Caco-2 (cell line): ENCODE measurements at places on chromosomes 3 and 15. TPM values are rescaled to one million over a fixed set of nuclear protein-coding genes. Genes with fewer than 3 reads are reported as not detected.

DNA sequence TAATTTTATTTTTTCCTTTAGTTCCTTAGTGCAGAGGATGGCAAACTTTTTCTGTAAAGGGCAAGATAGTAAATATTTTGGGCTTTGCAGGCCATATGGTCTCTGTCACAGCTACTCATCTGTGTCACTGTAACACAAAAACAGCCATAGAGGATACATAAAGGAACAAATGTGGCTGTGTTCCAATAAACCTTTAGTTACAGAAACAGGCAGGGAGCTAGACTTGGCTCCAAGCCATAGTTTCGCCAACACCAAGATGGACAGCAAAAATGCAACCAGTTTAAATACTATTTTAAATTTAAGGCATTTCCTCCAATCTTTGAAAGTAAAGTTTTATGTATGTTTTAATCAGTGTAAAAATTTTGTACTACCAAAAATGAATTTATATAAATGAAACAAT lies 753.4 kb downstream of the FHIT start:
- DNase-seq: no peak

DNA sequence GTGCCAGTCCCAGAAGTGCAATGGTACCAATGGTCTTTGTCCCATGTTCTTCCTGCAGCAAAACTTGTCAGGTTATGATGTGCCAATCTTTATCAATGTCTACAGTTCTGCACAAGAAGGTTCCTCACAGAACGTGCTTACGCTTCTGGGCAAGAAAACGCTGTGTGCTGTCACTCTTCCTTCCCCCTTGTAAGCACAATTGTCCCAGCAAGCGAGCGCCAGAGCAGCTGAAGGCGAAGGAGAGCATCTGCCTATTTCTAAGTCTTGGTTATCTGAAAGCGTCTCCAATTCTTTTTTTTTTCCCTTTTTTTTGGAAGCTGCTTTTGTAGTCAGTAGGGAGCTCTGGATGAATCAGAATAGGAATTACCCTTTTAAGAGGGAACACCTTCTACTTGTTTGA lies 514.4 kb downstream of the FGF12 start:
- no peak for DNase-seq

DNA sequence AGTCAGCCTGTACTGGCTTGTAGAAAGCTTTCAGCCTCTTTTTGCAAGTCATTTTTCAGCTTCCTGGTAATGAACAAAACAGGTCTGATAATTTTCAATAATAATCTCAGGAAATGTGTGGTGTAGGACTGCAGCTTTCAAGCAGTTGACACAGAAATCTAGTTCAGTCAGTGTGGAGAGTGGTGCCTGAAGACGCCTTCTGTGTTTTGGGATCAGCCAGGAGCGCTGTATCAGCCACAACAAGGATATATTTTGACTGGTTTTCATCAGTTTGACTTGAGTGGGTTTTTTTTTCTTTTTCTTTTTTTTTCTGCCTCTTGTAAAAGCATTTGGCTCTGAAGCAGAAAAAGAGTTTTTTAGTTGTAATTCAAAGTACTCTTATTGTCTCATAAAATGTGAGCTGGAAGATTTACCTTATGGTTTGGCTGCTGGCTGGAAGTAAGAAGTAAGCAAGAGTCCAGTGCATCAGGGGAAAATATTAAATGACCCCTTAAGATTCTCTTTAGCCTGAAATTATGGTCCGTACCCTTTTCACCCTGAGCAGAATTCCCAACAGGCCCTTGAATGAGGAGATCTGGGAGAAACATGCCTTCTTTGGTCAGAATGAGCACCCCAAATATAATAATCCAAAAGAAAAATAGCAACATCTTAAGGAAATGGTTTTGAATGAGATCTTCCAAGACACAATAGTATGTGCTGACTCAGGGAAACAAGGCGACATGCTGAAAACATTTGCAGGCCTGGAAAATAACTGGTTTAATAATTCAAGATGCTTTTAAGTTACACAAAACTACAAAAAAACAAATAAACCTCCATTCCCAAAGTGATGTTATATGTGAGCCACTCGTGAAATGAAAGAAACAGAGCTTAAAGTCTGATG lies 332.7 kb upstream of the ADAMTS9 start:
- DNase-seq: no peak

- DNase-seq: no peak
These were observed 23.0 kb upstream of the ARPP21 start for GRCh38 chr3:35616346-35616745.

GRCh38 chr3:106533093-106533787 lies 664.4 kb upstream of the CBLB start:
- no peak for DNase-seq

- DNase-seq: no peak
These were observed 142.8 kb upstream of the ATP2B2 start for GRCh38 chr3:10648181-10648580.

- DNase-seq: no peak
These were observed 1.0 kb downstream of the ANP32A start for GRCh38 chr15:68819495-68820294.

GRCh38 chr3:183178833-183179549 lies 16.5 kb upstream of the LAMP3 start:
- peak; percentile 55 for DNase-seq

GRCh38 chr3:50530001-50530970 lies 26.9 kb upstream of the CACNA2D2 start:
- DNase-seq: no peak

DNA sequence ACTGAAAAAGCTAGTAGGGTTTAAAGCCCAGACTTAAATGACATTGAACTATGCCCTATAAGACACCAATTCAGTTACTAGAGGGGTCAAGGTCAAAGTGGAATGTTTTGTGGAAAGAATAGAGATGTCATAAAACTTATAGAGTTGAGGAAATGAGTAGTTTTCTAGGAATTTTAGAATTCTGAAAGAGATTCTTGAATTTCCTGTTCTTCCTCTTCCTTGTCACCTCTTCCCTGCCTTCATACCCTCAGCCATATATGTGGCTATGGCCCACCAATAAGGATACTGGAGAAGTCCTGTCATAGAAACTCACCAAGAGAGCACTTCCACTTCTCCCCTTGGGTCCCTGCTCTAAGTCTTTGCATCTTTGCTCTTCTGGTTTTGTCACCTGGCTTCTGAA lies 104.9 kb upstream of the TGFBR2 start:
- DNase-seq: no peak

DNA sequence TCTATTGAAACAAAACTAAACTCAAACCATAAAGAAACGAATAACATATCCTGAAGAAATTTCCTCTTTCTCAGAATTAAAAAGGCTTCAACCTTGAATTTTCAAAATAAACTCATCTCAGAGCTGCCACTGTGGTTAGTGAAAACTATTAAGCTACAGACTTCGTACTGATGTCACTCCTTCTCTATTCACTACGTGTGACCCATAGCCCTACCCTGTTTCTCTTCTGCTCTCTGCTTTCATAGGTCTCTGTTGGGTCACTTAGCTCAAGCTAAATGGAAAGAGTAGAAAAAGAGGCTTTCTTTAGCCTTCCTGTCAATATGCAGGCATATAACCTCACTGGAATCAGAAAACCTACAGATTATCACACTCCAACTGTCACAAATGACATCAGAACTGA lies 126.6 kb upstream of the MME start:
- DNase-seq: no peak

DNA sequence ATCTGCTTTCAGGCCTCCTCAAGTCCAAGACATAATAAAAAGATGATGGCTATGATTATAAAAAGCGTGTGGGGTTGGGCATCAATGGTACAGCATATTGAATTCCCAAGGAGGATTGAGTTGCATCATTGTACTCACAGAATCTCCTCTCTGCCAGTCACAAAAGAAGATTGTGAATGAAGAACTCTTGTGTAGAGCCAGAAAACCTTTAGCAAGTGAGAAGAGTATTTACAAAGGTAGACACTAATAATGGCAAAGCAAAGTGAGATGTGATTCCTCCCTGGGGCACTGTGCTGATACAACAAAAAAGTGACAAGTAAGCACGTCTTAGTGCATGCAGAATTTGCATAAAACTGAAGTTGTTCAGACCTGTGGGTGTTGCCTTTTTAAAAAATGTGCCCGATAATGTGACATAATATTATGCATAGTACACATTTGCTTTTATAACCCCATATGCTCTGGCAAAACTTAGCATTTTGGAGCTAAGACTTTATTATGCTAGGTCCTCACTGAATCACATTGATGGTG lies 291.2 kb upstream of the TBC1D5 start:
- DNase-seq: no peak

- DNase-seq: peak; percentile 73
These were observed 164.3 kb downstream of the FNDC3B start for GRCh38 chr3:172203522-172204258.

DNA sequence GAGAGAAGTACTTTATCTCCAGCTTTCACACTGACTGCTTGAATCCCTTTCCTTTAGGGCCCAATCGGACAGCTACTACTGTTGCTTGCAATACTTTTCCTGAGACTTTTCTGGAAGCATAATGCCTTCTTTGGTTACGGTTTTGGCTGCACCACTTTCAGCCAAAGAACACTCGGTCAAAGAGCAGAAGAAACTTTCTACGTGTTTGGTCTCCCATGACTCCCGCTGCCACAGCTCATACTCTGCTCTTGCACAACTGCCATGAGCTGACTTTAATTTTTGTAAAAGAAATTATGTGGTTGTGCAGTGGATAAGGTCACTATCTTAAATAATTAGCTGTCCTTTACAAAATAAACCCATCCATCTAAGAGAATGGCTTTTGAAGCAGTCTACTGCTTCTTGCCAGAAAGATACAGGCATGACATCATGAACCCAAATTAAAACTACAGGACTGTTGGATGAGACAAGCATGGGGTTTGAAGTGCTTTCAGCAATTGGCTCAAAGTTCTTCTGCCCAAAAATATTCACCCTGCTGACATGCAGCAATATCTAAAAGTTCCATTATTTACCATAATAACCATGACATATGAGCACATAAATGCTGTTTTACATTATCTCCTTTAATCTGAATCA lies 42.0 kb downstream of the PROS1 start:
- DNase-seq: no peak

DNA sequence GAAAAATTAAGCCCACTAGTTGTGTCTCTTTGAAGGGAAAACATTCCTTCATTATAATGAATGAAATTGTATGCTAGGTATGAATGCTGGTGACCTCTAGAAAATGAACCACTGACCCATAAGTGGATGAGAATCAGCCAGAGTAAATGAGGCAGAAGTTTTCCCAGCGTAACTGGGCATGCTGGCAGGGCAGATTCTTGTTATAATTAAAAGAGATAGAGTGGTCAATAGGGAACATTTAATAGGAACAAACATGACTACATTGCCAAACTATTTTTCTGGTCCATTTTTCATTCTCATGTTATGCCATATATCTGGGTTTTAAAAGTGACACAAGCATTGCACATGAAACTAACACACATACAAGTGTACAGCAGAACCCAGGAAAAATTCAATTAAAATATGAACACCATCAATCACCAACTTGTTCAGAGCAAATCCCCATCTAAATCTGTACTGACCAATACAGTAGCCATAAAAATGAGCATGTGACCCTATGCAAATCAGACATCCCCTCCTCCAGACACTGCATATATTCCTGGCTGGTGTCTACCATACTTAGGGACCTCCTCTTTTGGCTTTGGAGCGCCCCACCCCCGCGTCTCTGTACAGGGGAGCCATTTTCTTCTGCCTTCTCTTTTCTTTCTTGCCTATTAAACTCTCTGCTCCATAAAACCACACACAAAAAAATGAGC lies 4.0 kb downstream of the CLRN1 start:
- DNase-seq: no peak

GRCh38 chr15:36951731-36952247 lies 148.6 kb downstream of the MEIS2 start:
- no peak for DNase-seq

DNA sequence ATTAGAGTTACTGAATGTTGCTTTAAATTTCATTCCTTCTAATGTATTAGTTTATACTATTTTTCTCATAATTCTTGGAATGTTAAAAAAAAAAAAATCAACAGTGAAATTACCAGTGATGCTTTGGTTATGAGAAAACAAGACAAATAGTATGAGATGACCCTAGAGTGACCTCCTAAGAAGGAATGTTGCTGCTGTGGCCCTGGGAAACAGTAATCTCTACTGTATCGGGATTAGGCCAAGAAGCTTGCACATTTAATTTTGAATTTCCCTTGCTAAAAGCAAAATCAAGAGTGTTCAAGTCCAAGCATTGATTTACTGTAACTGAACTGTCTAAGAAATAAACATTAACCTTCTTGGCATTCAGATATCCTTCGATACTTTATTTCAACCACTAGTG lies 18.1 kb downstream of the TOPBP1 start:
- DNase-seq: no peak

- no peak for DNase-seq
These were observed 56.1 kb downstream of the CRTC3 start for GRCh38 chr15:90585863-90586262.

DNA sequence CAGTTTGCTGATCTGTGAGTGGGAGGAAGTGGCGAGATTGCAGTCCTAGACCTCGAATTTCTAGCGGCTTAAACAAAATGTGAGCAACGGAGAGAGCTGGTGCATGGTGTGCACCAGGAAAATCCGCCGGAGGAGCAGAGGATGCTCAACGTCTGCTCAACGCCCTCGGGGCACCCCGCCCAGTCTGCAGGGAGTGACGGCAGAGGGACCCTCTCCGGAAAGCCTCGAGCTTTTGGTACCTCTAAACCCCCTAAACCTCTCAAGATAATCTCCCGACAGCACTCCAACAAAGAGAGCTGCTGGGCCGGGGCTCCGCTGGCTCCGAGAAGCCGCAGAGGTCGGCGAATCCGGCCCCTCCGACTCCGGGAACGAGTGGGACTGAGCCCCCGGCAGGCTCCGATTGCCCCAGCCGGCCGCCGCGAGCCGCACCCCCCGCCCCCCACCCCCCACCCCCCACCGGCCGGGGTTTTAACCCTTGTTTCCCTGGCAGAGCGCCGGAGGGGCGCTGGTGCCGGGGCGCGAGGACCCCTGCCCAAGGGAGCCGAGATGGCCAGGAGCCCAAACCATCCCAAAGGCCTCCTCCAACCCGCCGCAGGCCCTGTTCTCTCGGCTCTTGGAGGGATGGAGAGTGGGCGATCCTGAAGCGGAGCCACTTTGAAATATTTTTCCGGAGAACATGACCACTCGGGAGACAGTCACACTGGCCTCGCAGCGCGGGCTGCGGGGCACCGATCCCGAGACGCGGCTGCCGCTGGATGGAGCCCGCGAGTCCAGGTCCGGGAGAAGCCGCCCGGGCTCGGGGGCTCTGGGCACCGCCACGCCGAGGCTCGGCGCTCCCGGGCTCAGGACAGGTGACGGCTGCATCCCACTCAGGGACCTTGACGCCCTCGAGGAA lies 1.5 kb downstream of the MEGF11 start:
- DNase-seq: peak; percentile 53

Gene GOLGA8Q
- total RNA-seq: not detected in 2 replicates

Gene SLC24A5
- total RNA-seq: not detected in 2 replicates

Gene MBNL1
- total RNA-seq: 67.1 and 68.6 TPM in 2 replicates

Gene APOD
- 62.0 and 101 TPM in 2 replicates for total RNA-seq

Gene CYP19A1
- 0.70 and 0.77 TPM in 2 replicates for total RNA-seq

Gene GHSR
- not detected in 2 replicates for total RNA-seq

Gene COL8A1
- not detected in 2 replicates for total RNA-seq

Gene SPINT1
- total RNA-seq: 290 and 305 TPM in 2 replicates
